ENCODE measurements at places on chromosomes 6 and 20.

- DNase-seq = no peak
Measured at GRCh38 chr20:43853918-43854317, 60.7 kb upstream of the TOX2 start.

- DNase-seq = no peak
Measured at GRCh38 chr20:54116550-54117235, 46.3 kb upstream of the BCAS1 start.

- DNase-seq = no peak
Measured at GRCh38 chr6:40569162-40569910, 17.8 kb downstream of the LRFN2 start.

DNA sequence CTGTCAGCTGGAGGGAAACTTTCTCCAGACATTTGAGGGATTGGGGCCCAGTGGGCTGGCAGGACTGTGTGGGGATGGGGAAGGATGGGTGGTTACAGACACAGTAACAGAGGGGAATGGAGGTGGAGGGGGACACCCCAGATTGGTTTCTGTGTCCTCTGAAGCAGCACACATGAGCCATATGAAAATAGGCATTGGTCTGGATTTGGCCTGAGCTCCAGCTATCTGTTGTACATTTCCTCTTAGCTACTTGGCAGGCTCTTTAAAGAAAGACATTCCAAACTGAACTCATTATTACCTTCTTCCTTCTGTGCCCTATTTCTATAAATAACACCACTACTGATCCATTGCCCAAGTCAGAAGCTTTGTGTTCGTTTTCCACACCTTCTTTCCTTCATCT is 72.0 kb upstream of the PRL start:
- no peak for DNase-seq

DNA sequence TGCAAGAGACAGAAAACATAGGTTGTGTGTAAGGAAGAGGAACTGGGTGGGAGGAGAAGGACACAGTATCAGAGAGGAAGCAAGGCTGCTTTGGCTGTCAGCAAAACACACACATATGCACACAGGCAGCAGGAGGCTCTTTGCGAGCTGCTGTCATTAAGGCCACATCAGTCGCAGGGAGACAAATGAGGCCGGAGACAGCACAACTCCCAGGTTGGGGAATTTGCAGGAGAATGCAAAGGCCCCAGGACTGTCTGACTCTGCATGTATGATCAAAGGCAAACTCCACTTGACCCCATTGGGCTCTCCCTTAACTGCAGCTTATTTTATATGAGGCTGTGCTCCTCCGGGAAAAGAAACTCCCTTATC is 35.3 kb downstream of the METTL24 start:
- no peak for DNase-seq

DNA sequence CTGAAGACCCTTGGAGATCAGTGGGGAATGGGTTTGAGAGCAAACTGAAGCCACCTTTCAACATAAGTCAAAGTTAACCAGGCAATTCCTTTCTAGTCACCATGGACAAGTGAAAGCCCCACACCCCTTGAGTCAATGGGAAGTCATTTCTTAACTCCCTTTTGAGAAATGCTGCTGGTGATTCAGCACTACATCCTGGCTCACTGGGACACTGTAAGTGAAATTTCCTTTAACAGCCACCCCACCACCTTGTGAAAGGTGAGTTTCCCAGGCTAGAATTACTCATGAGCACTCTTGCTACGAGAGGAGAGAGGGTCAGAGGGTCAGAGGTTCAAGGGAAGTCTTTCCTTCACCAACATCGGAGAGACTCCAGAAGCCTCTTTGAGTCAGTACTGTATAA is 93.3 kb upstream of the MARCKS start:
- no peak for DNase-seq

GRCh38 chr6:111973118-111973761 is 80.7 kb upstream of the CCN6 start:
- no peak for DNase-seq

DNA sequence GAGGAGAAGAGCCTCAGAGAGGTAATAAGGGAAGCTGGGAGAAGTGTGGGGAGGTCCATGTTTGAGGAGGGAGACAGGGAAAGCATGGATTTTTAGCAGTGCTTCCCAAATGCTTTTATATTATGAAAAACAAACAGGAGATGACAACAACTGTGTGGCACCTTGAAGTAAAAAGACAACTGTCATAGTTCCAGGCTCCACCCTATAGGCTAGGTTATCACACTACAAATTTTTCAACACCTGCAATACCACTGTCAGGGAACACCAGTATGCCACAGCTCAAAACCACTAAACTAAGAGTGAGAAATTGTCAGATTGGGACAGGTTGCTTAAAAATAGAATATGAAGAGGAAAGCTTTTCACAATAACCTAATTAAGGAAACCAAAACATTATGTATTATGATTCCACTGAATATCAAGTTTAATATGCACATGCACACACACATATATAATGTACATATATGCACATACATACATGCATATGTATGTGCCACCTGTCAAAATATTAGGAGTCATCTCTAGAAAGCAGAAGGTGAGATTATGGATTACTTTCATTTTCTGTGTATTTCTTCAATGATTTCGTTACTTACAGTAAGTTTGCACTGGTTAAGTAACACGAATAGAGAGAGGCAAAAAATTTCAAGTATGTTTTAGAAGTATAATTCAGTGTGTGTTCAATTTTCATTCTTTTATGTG is 261.2 kb downstream of the PTPRK start:
- DNase-seq = no peak

DNA sequence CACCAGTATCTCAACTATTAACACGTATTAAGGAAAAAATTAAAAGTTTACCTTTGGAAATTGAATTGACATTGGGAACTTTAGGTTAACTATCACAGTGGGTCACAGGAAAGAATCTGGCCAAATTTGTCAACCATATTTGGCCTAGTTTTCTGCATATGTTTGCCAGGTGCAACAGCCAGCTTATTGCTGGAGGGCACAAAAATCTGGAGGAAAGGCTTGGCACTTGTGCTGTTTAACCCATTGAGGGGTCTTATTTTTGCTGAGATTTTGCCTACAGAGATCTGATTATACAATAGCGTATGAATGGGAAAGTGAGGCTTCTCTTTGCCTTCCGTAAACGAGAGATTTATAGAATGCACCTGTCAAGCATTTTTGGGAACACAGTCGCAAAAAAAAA is 190.4 kb downstream of the PRL start:
- DNase-seq = no peak

- DNase-seq = no peak
Measured at GRCh38 chr6:33313709-33314514, at the start of gene TAPBP. TSS of gene TAPBP (minus strand) at chr6:33314078. CDS start at chr6:33314041, 37 bp downstream.

DNA sequence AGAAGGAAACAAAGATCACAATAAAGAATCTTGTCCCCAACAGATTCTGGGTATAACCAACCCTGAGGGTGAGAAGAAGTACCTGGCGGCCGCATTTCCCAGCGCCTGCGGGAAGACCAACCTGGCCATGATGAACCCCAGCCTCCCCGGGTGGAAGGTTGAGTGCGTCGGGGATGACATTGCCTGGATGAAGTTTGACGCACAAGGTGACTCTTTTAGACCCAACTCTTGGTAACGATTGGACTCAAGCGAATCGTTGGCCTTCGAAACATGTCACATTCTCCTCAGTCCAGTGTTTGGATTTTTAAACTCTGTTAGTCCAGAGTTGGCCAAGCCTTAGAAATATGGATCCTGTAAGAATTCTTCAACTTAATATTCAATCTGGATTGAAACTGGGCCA is 2.6 kb downstream of the PCK1 start:
- no peak for DNase-seq

DNA sequence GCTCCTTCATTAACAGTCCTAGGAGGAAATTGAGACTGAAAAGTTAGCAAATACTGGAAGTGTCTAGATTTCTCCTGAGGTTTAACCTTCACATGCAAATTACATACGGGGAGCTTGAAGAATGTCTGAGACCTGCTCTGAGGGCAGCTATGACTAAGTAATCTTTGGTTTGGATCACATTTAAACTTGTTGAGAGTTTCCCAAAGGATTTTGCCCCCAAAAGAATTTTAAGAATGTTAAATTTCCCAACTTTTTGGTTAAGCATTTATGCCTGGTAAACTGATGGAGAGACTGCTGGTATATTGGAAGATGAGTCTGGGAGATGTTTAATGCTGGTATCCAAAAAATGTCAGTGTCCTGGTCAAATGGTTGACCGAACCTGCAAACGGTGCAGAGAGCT is 97.0 kb downstream of the RREB1 start:
- no peak for DNase-seq

All from glomerular endothelial cell (primary cell).